ENCODE measurements at places on chromosomes 5 and 9.

- DNase-seq, result no peak
These were observed 25.1 kb downstream of the ADAMTSL1 start for GRCh38 chr9:18499062-18499461.

DNA sequence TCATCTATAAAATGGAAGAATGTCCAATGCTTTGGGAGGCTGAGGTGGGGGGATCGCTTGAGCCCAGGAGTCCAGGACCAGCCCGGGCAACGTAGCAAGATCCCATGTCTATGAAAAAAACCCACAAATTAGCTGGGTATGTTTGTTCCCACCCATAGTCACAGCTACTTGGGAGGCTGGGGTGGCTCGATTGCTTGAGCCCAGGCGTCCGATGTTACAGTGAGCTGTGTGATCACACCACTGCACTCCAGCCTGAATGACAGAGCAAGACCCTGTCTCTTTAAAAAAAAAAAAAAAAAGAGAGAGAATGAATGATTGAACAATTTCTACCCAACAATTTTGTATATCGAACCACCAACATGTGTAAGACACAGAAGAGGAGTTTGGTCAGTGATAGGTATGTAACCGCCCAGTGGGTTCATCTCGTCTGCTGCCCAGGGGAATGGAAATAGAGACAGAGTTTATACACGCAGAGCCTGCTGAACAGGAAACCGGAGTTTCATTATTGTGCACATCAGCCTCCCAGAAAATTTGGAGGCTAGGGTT is 26.2 kb upstream of the ERGIC1 start:
- DNase-seq, result no peak

DNA sequence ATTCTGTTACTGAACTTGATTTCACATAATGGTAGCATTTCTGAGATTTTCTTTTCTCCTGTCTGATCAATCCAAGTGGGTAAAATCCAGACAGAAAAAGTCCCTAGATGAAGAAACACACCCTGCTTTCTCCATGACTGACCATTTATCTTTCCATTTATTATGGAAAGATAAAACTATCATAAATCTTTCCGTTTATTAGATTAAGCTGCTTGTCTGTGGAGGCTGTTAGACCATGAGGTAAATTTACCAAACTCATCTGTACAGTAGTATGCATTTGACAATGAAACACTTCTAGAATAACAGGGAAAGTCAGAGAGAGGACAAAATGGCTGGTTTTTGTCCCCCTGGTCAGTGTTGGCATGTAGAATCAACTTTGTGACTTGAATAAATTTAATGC is 491.2 kb upstream of the SEMA6A start:
- no peak for DNase-seq

- DNase-seq, result no peak
These were observed 53.7 kb downstream of the IPO11 start for GRCh38 chr5:62465985-62466925.

GRCh38 chr9:134071149-134071548 is 3.3 kb upstream of the BRD3 start:
- DNase-seq, result no peak

GRCh38 chr9:116599342-116599884 is 87.7 kb upstream of the TRIM32 start:
- no peak for DNase-seq

DNA sequence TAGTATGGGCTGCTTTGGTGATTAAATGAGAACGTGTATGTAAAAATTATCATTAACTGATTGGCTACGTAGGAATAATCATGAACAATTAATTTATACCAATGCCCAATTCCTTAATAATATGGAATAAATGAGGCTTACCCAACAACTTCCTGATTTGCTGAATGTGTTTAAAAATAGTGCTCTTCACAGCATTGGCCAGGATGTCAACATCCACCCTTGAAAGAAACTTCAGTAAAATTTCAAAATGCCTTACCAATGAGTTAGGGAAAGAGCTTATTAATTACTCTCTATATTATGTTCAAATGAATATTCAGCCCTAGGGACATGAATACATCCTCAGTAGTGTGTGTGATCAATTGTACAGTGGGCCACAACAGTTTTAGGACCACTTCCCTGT is 401.4 kb downstream of the PSAT1 start:
- DNase-seq, result no peak

All from right forelimb (tissue), 1 donor.